ENCODE measurements at places on chromosomes 7 and 10.

GRCh38 chr10:8520382-8520781 lies 465.9 kb downstream of the GATA3 start:
- no peak for DNase-seq

- DNase-seq = no peak
Observed at GRCh38 chr10:52984169-52984568, 211.6 kb upstream of the MBL2 start.

DNA sequence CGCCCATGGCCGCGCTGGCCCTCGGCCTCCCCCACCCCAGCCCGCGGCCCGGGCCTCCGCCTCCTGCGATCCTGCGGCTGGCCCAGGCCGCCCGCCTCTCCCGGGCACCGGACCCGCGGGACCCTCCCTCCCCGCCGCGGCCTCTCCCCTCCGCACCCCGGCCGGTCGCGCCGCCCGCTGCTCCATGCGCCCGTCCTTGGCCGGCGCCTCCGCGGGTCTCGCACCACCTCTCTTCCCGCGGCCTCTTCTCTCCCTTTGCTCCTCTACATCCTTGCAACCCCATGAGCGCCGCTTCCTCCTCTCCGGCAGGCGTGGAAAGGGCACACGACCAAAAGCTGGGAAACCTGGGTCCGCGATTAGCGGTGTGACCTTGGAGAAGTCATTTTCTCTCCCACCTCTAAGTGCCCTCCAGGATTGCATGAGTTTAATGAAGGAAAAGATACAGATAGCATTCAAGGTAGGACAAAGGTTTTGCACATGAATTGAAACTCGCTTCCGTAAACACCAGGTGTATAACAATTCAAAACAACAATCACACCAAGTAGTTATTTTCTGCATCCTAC lies 448 bp upstream of the SRPK2 start:
- DNase-seq = no peak

- no peak for DNase-seq
Observed at GRCh38 chr7:142553216-142553615, 196.1 kb upstream of the PRSS1 start.

GRCh38 chr10:95739056-95739455 lies 16.9 kb upstream of the ENTPD1 start:
- DNase-seq = no peak

- DNase-seq = no peak
Observed at GRCh38 chr7:44917465-44917864, 32.1 kb upstream of the PURB start.

DNA sequence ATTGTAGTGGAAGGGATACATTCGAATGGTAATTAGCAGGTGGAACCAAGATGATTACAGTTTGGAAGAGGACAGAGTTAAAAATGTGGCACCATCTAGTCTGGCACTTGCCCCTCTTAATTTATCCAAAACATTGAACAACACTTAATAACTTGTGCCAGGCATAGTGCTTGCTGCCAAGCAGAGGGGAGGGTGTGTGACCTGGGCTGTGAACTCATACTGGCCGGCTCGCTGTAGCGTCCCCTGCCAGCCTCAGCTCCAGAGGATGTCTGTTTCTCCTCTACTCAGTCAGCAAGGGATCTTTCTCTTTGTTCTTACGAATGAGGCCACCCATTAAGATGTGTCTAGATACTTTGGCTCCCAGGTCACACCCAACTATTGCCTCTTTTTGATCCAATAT lies 179.4 kb upstream of the INHBA start:
- DNase-seq = no peak

DNA sequence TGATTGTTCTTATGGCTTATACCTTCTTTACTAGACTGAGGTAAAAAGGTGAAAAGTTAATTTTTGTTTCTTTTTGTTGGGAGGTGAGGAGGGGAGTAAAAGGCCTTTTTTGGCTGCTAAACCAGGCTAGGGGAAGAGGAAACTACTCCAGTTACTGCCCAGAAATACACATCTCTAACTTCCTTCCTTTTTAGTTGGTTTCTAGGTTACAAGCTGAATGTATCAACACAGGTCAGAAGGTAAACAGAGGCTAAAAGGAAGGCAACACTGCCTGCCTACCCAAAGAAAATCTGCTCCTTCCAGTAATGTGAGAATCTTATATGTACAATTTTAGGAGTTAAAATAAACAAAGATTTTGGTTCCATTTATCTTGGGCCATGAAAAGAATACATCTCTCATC lies 140.4 kb downstream of the NRBF2 start:
- DNase-seq = no peak
